HFF-Myc (cell line): ENCODE measurements at places on chromosomes 1 and 21.

GRCh38 chr1:44661781-44662682 lies 12.2 kb downstream of the TMEM53 start:
- no peak for DNase-seq

DNA sequence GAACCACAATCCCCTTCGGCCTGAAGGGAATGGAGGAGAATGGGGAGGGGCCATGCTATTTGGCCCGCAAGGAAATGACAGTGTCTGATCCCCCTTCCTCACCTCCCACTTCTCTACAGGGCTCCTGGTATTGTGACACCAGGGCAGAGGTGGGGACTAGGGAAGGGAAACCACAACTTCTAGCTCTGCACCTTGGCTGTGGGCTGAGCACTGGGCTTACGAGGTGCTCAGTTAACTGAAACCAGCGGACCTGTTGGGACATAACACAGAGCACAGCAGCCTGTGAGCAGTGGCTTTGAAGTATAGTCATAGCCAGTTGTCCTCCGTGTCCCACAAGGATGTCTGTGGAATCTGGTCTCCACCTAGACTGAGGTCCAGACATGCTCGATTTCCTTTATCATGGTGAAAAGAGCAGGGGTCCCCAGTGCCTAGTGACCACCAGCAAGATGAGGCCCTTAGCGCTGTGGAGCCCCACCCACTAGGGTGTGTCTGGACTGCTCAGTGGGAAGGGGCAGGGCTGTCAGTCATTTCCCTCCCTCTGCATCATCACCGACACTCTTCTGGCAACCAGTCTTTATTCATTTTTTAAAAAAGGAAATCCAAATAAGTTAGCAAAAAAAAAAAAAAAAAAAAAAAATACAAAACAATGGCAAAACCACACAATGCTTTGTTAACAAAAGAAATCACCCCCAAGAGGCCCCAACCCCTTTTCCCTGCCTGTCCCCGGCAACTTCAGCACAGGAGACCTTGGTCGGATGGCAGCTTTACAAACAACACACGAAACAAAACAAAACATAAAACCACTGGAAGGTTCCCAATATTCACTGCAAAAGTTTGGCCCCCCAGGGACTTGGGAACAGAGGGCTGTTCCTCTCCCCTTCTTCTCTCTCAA lies 3.0 kb downstream of the MYOG start:
- no peak for DNase-seq

GRCh38 chr21:26843933-26844257 lies 1.3 kb downstream of the ADAMTS1 start:
- DNase-seq, result no peak

GRCh38 chr1:202126426-202126825 lies 3.7 kb downstream of the GPR37L1 start:
- DNase-seq, result no peak

DNA sequence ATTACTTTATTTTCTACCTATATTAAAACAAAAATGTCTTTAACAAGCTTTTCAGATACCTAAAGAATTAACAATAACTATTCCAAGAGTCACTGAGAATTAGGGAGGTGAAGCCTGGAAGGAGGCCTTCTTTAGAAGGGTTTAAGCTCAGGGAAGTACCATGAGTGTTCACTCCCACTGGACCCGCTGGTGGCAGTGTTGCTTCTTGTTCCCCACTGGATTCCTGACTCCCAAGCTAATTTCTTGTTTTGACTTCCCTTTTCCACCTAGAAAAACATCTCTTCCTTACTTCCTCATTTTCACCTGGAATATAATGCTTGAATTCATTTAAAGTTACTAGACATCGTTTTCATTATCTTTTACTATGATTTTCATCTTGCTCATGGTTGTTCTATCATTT lies 264.2 kb downstream of the HMCN1 start:
- DNase-seq, result no peak

DNA sequence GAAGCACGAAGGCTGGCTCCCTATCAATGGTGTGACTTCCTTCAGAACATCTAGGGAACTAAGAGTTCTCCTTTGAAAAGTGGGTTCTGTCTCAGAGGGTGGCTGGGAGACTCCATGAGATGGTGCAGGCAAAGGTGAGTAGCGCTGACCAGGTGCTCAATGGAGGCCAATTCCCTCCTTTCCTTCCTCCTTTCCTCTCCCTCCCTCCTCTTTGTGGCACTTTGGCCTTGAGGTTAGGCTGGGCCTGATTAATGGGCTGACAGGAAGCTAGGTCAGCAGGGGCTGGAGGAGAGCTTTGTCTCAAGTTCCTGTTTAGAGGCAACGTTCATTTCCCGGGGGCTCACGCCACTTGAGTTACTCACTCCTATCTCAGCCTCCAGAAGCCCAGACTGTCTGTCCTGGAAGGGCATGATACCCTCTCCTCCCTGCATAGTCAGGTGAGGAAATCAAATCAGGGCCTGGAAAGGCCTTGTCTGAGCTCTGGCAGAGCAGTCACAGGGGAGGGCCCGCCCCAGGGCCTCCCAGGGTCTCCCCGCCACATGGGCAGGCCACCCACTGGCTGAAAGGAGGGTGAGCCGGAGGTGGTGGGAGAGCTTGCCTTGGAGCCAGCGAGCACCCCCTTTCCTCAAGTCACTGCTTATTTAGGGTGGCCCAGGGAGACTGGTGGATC lies 58.4 kb upstream of the SSBP3 start:
- no peak for DNase-seq

DNA sequence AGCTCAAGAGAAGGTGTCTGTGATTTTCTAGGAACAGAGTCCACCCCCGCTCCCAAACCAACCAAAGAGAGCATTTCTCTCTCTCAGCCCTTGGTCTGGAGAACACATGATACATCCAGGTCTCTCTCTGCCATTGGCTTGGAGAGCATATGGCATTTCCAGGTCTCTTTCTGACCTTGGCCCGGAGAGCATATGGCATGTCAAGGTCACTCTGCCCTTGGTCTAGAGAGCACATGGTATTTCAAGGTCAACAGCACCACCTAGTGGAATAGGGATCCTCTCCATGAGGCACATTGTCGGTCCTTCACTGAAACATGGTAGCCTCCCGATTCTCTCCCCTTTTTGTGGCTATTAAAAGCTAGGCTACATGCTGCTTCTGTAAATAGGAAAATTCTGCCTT lies 437.7 kb upstream of the OLFM3 start:
- DNase-seq, result no peak

- no peak for DNase-seq
Observed at GRCh38 chr1:83060651-83061390, 938.1 kb downstream of the TTLL7 start.

GRCh38 chr1:55635856-55636255 lies 420.7 kb upstream of the USP24 start:
- no peak for DNase-seq

DNA sequence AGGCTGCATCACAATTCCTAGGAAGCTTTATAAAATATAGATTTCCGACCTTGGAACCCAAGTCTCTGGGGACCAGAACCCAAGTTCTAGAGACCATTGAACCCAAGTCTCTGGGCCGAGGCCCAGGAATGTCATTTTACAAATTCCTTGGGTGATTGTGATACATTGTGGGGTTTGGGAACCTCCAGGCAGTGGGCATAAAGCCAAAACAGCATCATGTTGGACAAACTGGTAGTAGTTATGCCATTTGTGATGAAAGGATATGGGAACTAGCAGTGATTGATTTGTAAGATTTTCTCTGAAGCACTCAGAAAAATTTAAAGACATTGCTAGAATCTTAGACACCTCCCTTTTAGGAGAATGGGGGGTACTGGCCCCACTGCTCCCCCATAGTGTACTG lies 160.2 kb downstream of the HIVEP3 start:
- DNase-seq, result no peak

DNA sequence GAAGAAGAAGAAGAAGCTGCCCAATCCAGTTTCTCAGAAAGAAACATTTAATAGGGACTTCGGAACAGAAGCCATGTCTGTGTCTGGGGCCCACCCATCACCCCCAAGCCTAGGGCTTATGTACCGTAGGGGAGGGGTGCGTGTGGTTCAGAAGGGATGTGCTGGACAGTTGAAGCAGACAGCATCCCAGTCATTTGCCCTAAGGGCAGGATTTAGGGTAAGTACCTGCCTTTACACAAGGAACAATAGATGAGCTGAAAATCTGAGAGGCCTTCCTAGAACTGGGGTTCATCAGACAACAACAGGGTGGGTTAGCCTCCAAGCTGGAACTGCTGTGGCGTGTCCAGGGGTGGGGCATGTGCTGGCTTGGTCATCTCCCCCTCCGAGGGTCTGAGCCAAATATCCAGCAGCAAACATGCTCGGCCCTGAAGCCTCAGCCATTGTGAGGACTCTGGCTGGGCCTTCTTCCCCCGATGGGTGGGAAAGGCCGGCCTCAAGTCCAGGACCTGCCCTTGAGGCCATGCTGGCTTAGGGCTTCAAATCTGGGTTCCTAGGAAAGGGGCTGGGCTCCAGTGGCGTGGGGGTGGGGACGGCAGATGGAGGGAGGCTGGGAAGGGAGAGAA lies 12.1 kb downstream of the CSTB start:
- no peak for DNase-seq

GRCh38 chr1:226895644-226896043 lies 25.2 kb downstream of the PSEN2 start:
- DNase-seq, result no peak

- no peak for DNase-seq
Observed at GRCh38 chr1:11071463-11072215, 11.8 kb upstream of the SRM start.

- no peak for DNase-seq
Observed at GRCh38 chr1:151980287-151981177, 13.1 kb downstream of the S100A10 start.

- DNase-seq, result no peak
Observed at GRCh38 chr1:115107516-115108260, 18.4 kb upstream of the TSPAN2 start.

DNA sequence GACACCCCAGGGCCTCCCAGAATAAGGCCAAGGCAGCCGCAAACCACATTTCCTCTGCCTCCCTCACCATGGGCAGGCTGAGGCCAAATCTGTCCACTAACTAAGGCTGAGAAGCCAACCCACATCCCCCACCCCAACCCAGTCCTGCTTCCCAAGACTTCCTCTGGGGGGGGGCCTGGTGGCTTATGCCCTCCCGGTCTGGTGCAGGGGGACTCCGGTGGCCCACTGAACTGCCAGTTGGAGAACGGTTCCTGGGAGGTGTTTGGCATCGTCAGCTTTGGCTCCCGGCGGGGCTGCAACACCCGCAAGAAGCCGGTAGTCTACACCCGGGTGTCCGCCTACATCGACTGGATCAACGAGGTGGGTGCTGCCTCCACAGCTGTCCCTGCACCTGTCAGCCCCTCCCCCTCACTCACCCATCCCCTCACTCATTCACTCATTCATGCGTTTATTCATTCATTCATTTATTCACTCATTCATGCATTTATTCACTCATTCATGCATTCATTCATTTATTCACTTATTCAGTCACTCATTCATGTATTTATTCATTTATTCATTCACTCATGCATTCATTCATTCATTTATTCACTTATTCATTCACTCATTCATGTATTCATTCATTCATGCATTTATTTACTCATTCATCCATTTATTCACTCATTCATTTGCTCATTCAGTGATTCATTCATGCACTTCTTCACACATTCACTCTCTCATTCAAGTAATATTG lies 7.3 kb downstream of the CTRC start:
- no peak for DNase-seq

GRCh38 chr1:59520827-59521418 lies 224.0 kb downstream of the FGGY start:
- no peak for DNase-seq

DNA sequence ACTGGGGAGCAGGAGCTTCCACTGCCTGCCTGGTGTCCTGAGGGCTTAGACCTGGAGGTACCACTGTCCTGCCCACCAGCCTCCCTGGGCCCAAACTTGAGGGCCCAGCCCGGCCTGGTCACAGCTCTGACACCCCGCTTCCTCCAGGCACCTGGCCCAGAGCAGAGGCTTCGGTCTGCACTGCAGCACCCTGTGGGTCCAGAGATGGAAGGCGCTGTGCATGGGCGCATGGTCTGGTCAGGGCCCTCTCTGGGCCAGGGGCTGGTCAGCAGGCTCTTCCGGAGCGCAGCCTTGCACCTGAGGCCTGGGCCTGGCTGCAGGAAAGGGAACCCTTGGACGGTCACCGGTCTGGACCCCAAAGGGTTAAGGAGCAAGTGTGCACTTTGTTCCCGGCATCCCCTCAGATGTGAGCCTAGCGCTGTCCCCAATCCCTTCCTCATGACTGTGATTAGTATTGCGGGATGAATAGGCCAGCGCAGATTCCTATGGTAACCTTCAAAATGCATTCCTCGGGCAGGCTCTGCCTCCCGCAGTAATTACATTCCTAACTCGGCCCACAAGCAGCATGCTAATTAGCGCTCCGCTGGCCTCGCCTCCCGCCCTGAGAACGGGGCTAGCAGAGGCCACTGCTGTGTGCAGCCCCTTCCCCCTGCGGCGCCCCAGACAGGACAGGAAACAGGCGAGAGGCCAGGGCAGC lies 36.3 kb downstream of the PRDM16 start:
- DNase-seq, result no peak

DNA sequence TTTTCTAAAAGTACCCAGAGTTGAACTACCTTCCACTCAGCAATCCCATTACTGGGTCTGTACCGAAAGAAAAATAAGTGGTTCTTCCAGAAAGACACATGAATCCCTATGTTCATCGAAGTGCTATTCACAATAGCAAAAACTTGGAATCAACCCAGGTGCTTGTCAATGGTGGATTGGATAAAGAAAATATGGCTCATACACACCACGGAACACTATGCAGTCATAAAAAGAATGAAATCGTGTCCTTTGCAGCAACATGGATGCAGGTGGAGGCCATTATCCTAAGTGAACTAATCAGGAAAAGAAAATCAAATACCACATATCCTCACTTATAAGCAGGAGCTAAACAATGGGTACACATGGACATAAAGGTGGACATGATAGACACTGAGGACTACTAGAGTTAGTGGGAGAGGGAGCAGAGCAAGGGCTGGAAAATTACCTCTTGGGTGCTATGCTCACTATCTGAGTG lies 32.9 kb upstream of the JUN start:
- DNase-seq, result no peak

- DNase-seq, result no peak
Observed at GRCh38 chr21:43893536-43894205, 28.6 kb downstream of the AGPAT3 start.

DNA sequence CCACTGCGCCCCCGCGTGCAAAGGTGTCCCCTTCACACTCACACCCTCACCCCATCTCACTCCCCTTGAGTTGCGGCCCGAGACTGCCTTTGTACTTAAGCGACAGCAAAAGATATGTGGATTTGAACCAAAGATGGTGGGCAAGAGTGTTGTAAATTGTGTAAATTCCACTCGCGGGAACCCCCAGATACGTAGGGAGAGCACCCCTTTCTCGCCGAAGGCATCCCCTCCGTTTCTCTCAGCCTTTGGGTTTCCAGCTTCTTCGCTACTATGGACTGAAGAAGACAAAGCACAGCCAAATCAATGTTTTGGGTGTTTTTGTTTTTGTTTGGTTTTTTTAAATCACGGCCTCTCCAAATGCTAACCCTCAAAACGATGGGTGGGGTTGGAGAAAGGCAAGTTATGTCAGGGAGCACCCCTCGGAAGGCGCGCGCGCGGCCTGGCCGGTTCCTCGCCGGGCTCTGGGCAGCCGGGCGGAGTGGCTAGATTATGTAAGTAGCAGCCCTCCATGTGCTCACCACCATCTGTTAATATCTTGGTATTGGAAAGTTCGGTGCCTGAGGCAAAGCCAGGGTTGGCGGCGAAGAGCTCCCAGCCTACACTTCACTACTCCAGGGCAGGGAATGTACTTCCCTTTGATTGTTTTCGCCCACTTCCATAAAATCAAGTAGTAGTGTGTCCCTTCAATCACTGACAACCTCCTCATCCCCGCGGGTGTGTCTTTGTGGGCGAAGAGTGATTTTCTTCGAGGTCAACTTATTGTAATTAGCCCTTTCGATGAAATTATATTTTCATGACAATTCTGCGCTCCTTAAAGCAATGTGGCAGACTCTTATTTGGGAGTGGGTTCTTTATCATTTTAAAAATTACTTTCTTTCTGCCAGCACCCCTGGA lies 4.0 kb upstream of the PROX1 start:
- no peak for DNase-seq
